CD4-positive, alpha-beta T cell treated with Interleukin-10 for 1 hour (primary cell): ENCODE measurements at places on chromosomes 4 and X.

- DNase-seq: no peak
Observed at GRCh38 chr4:57100979-57101651, 9.1 kb downstream of the IGFBP7 start.

DNA sequence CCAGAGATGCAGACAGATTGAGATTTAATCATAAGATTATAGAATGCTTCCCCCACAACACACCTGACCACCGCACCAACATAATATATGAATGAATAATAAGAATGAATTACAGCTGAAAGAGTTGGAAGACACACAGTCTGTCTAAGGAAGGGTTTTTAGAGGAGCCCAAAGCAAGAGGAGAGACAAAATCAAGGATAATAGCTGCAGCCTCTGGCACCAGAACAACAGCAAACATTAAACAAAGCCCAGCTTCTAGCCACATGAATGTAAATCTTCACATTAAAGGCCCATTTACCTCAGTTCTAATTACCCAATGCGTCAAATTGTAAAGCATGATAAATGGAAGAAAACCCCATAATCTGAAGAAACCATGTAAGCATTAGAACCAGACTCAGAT is 133.9 kb downstream of the SPCS3 start:
- DNase-seq: no peak

GRCh38 chr4:139030614-139031235 is 15.1 kb downstream of the NOCT start:
- DNase-seq: peak; percentile 85

GRCh38 chr4:81366779-81367178 is 104.9 kb downstream of the RASGEF1B start:
- DNase-seq: no peak

DNA sequence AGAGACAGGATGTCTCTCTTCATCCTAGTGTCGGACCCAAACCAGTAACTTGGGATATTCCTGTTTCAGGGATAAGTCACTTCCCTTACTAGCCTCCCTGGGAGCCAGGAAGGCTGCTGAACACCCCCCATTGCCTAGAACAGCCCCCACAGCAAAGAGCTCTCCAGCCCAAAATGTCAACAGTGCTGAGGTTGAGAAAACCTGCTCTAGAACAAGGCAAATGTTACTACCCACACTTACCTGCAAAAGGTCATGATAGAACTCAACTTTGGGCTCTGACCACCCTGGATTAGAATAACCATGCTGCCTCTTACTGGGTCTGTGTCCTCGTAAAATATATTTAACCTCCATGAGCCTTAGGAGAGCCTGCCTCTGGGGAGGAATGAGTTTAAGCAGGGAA is 20.3 kb downstream of the BEX3 start:
- DNase-seq: no peak

GRCh38 chr4:168666531-168666930 is 169.7 kb downstream of the PALLD start:
- DNase-seq: no peak

GRCh38 chr4:82698412-82698811 is 100.2 kb downstream of the SCD5 start:
- no peak for DNase-seq

- no peak for DNase-seq
Observed at GRCh38 chrX:103524747-103525146, 5.5 kb upstream of the RAB40A start.

- no peak for DNase-seq
Observed at GRCh38 chr4:188903986-188904385, 764.7 kb downstream of the TRIML1 start.

DNA sequence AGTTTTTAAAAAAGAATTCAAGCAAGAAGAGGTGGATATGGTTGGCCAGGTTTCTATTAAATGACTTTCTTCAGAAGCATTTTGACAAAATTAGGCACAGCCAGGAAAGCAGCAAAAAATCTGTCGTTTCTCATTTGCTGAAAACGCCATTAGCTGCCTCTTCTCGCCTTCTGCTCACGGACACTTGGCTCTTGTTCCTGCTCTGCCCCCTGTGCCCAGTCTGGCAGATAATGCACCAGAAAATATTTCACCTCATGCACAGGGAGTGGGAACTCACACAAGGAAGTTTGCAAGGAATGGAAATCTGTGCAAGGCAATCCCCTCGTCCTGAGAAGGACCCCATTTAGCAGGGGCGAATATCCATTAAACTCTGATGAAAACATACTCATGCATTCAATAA is 260.0 kb downstream of the PACRGL start:
- no peak for DNase-seq

GRCh38 chrX:30212172-30212571 is 3.2 kb upstream of the MAGEB2 start:
- no peak for DNase-seq

- DNase-seq: no peak
Observed at GRCh38 chr4:66565801-66566200, 895.5 kb upstream of the EPHA5 start.

GRCh38 chr4:138226351-138226750 is 15.8 kb downstream of the SLC7A11 start:
- DNase-seq: no peak

GRCh38 chrX:73930300-73930699 is 367.3 kb downstream of the CHIC1 start:
- no peak for DNase-seq

- DNase-seq: no peak
Observed at GRCh38 chr4:150569384-150569987, 12.5 kb upstream of the MAB21L2 start.

GRCh38 chrX:43940816-43941474 is 32.2 kb downstream of the NDP start:
- DNase-seq: no peak
